NCI-H526 treated with DMSO at 0.1 percent for 48 hours (cell line): ENCODE measurements at places on chromosomes 4 and X.

DNA sequence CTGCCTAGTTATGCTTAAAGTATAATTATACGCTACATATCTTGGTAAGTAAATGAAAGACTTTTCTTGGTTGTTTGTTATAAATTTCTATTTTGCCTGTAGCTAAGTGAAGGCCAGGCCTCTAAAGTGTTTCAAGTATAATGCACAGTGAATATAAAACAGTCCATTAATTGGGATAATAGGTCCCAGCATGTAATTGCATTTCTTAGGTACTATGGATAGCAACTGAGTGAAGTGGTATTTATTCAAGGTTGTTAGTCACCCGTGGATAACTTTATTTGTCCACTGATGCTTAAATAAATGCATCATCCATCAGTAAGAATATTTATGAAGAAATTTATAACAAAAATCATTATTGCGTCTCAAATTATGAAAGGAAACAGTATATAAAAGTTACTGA, 59.1 kb downstream of the TEX13C start:
- no peak for DNase-seq

- DNase-seq = no peak
These were observed 17.1 kb downstream of the BEX3 start for GRCh38 chrX:103393487-103393886.

GRCh38 chr4:189117426-189117825, 823.2 kb upstream of the FRG1 start:
- no peak for DNase-seq

DNA sequence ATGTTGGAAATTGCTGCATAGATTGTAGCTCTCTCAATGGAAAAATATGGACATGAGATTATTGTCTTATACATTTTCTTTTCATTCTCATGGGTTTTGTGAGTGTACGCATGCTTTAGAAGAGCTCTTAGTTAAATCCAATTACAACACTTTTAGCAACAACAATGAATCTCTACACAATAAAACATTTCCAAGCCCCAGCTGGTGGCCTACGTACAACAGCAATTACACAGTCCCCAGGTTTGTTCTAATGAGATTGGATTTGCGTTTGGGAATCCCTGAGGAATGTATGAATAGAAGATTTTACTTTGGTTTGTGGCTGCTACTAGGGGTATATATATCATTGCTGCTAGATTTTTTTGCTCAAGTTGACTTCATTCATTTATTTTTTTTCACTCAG, 98.6 kb downstream of the FHDC1 start:
- DNase-seq = no peak

- DNase-seq = no peak
These were observed 36.3 kb upstream of the ZFX start for GRCh38 chrX:24113181-24113580.

GRCh38 chrX:134453631-134454030, 6.3 kb upstream of the HPRT1 start:
- DNase-seq = no peak

- no peak for DNase-seq
These were observed 69.7 kb upstream of the NUDT6 start for GRCh38 chr4:122992057-122992456.

DNA sequence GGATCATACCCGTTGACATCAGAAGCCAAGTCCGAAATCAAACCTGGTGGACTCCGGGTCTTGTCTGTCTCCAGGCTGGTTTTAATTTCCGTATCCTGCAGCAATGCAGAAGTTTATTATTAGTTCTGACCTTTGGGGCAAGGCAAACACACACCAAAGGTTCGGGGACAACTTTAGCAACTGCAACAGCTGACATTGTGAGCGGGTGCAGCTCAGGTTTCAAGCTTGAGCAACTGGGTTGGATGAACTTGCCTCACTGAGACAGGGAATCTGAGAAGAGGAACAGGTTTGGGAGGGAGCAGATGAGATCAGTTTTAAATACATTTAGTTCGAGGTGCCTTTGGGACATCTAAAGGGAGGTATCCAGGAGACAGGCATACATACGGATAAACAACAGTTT, 110.7 kb downstream of the GNL3L start:
- DNase-seq = no peak

GRCh38 chr4:27176400-27176799, 315.8 kb downstream of the STIM2 start:
- peak; percentile 3 for DNase-seq
